ENCODE measurements at places on chromosomes 7 and 10.

DNA sequence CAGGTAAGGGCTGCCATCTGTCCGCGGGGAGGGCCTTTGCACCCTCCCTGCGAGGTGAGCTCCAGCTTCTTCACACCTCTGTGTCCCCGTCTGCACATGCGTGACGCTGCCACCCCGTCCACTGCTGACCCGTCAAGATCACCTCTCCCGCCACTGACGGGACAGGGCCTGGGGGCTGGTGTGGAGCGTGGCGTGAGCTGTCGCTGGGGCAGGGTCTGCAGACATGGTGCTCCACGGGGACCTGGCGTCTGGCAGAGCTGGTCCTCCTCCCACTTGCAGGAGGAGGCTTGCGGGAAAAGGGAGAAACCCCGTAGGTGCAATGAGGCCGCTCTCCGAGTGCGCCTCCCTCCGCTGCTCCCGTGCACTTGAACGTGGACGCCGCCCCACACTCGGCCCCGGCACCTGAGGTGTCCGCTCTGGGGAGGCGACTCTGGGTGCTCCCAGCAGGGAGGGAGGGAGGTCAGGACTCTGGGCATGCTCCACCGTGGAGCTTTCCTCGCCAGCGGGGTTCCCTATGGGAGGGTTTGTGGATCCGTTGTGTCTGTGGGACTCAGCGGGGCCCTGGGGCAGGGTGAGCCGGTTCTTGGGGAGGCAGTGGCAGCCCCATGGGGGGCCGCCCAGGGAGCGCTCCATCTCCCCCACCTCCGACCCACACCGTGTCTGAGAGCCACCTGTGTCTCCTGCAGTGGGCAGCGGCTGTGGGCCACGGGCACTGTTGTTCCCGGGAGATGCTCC is 17.6 kb upstream of the DPYSL4 start:
- DNase-seq = no peak

DNA sequence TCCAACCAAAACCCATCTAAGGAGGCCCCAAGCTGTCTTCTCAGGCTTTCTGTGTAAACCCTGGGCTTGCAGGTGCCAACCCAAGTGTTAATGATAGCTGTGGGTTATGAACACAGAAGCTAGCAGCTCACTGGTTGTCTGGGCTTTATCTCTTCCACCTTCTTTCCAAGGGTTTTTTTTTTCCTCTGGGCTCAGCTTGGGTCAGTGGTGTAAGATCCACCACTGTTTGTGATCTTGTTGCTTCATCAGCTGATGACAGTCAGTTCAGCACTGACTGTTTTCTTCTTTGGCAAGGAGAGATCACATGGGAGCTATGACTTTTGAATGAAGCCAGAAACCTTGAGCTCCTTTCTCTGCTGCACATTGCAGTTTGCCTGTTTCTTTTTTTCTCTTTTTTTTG is 4.6 kb downstream of the GTPBP4 start:
- DNase-seq = no peak

GRCh38 chr7:145212050-145212449 is 376.2 kb upstream of the TPK1 start:
- no peak for DNase-seq

- no peak for DNase-seq
Observed at GRCh38 chr10:20455774-20456173, 441.3 kb downstream of the NEBL start.

All from stimulated activated CD8-positive, alpha-beta memory T cell treated with anti-CD3 and anti-CD28 coated beads, Interleukin-7, amount 100 ng/mL, for 1 hour (primary cell).